Effector memory CD4-positive, alpha-beta T cell (primary cell): ENCODE measurements at places on chromosomes 5 and 9.

DNA sequence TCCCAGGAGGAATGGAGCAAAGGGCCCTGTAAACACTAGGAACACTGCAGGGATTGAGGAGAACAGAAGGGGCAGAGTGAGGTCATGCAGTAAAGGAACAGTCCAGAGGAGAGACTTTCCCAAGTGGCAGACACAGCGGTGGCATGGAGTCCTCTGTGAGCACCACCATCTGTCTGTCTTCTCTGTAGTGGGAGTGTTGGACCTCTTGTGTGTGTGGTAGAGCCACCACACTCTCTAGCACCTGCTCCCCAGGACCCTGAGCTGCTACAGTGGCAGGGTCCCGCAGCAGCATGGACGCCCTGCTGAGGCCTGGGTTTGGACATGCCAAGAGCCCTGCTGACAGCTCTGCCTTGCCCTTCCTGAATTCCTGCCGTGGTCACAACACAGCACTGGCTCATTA lies 75.7 kb upstream of the LARP1 start:
- no peak for DNase-seq

DNA sequence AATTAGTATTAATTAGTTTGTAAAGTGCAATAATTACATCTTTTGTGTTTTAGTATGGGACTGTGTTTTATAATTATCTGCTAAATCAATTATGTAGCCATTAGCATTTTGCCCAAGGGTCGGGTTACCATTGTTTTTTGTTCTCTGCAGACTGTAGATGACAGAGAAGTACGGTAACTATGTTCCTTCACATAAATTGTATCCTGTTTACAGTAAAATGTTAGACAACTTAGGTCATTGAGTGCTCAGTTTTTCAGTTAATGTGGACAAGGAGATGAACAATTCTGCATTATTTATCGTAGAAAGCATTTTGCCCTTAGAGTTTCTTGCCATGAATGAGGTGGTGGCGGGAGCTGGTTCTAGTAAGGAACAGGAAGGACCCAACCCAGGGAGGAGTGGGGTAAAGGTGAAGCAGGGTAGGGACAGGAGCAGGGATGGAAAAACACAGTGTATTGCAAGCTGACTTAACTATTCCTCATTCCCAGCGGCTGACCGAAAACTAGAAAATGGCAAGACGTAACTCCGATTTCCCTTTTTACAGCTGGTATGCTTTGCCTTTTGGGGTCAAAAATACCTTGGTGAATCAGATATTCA lies 243.7 kb upstream of the SLC24A2 start:
- no peak for DNase-seq

GRCh38 chr9:109355564-109356297 lies 34.9 kb upstream of the EPB41L4B start:
- no peak for DNase-seq

- DNase-seq: no peak
Measured at GRCh38 chr9:106326493-106326892, 536.5 kb upstream of the ZNF462 start.
